ENCODE measurements at places on chromosomes 2 and 18. TPM values are rescaled to one million over a fixed set of nuclear protein-coding genes. Genes with fewer than 3 reads are reported as not detected.

ALPP gene
- 0.27 TPM for total RNA-seq

TMEM185B gene
- 27.2 TPM for total RNA-seq

TMEM169 gene
- total RNA-seq: 2.1 TPM

DNA sequence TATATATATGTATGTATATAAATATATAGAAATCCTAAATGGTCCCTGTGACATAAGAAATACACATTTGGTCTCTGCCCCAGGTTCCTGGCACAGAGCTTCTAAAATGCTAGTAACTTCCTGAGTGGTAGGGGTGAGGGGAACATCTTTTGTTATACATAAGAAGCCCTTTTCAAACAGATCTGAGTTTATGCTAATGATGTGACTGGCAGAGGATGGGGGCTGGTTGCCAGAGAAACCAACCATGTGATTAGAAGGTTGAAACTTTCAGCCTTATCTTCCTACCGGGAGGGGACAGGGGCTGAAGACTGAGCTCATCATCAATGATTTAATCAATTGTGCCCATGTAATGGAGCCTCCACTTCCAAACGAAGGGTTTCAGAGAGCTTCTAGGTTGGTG is 16.3 kb downstream of the MFSD2B start:
- DNase-seq: no peak
- no peaks in the 10 kb centered on the region for H3K4me1 ChIP-seq
- no peak overlapping the region for H3K4me3 ChIP-seq
- H3K36me3 ChIP-seq: peaks cover 20% of the 10 kb centered on the region
- H3K27me3 ChIP-seq: no peaks in the 10 kb centered on the region

DNA sequence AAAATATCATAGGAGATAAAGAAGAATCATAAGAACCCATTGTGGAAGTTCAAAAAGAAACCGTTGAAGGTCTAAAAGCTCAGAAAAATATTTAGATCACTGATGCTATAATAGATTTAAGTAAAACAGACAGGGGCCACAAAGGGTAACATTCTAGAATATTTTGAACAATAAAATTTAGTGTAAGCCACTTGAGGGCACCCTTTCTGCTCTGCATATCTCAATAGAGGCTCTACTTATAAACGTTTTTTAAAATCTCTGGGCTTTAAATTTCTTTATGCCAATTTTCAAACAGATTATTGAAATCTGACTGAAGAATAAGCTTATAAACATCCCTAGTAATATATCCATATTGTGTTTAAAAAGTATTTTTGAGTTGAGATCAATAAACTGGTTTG is 57.6 kb upstream of the IL1RL1 start:
- peaks cover 23% of the 10 kb centered on the region for H3K27me3 ChIP-seq
- H3K27ac ChIP-seq: no peak overlapping the region
- peaks cover 6% of the 10 kb centered on the region for H3K4me1 ChIP-seq

DNA sequence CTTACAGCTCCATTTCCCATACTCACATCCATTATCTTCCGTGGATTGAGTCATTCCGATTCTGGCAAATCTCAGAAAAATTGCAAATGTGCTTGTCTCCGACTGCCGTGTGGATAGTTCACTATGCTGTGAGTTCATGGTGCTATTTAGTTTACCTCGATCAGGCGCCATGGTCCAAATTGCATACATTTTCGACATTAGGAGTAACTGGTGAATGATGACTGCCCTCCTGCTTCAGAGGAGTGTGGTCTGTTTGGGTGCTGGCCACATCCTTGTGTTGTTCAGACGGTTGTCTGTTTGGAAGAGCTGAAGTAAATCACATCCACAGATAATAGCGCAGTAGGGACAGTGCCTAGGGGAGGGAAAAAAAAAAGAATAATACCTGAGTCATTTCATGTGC is 439.5 kb downstream of the ZNF516 start:
- no peak overlapping the region for H3K27ac ChIP-seq
- H3K27me3 ChIP-seq: peaks cover 3% of the 10 kb centered on the region
- no peak for DNase-seq
- H3K36me3 ChIP-seq: no peaks in the 10 kb centered on the region
